ENCODE measurements at places on chromosomes 5 and 9.

DNA sequence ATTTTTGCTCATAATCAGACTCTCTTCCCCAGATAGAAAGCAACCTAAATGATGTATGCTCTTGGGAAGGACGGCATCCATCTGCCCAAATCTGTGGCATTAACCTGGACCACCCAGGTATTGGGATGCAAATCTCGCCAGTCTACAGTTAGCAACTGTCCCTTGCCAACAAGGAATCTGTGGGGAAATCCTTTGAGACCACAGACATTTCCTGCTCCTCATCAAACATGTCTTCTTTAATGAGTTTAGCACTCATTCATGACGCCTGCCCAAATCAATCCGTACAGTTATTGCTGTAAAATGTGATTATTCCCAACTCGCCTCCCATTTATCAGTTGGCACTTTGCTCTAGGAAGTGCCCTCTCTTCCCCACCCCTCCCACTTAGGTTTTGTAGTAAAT is 7.8 kb downstream of the ROR2 start:
- no peak for DNase-seq

GRCh38 chr5:64831996-64832395 is 63.3 kb downstream of the CWC27 start:
- no peak for DNase-seq

GRCh38 chr9:981491-981898 is 5.0 kb downstream of the DMRT3 start:
- DNase-seq = no peak

- peak; percentile 15 for DNase-seq
Measured at GRCh38 chr5:83077662-83078261, 415 bp downstream of the XRCC4 start.
